D341Med (cell line): ENCODE measurements at places on chromosomes 11 and 22.

- DNase-seq, result no peak
Measured at GRCh38 chr11:2507945-2508749, 63.3 kb downstream of the KCNQ1 start.

- DNase-seq, result peak; percentile 79
Measured at GRCh38 chr11:17734986-17735817, 621 bp downstream of the KCNC1 start.

DNA sequence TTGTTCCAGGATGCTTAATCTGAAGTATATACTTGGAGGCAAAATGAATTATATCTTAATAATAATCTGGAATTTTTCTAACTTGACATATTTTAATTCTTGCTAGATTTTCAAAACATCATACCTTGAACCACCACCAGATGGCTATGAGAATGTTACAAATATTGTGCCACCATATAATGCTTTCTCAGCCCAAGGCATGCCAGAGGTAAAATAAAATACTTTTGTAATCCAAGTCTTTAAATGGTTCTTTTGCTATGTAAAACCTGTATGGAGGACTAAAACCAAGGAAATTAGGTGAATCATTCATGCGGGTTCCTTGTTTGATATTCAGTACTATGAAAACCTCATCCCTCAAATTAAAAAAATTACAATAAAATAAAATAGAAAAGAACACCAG is 14.4 kb downstream of the NAALAD2 start:
- DNase-seq, result no peak

DNA sequence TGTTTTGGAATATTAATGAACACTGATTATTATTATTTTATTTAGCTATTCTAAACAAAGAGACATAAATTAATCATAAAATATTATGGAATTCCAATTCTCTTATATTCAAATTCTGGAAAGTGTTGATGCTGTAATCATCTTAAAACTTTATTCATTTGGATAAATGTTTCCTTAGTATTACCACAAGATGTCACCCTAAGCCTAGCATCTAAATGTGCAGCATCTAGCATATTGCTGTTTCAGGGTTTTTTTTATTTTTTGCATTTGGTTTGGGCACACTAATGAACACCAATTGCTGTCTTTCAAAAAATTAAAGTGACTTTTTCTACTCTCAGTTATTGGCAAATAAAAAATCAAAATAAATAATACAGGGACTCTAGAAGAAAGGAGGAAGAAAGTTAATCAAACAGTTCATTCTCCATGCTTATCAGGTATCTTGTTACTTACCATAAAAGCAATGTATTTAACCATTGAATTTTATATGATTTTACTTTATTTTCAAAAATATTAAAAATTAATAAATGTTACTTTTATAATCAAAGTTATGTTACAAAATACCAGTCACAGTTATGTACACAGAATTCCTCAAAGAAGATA is 31.8 kb downstream of the DLG2 start:
- DNase-seq, result peak; percentile 43

- DNase-seq, result no peak
Measured at GRCh38 chr11:65844231-65844872, 10.6 kb downstream of the SNX32 start.

DNA sequence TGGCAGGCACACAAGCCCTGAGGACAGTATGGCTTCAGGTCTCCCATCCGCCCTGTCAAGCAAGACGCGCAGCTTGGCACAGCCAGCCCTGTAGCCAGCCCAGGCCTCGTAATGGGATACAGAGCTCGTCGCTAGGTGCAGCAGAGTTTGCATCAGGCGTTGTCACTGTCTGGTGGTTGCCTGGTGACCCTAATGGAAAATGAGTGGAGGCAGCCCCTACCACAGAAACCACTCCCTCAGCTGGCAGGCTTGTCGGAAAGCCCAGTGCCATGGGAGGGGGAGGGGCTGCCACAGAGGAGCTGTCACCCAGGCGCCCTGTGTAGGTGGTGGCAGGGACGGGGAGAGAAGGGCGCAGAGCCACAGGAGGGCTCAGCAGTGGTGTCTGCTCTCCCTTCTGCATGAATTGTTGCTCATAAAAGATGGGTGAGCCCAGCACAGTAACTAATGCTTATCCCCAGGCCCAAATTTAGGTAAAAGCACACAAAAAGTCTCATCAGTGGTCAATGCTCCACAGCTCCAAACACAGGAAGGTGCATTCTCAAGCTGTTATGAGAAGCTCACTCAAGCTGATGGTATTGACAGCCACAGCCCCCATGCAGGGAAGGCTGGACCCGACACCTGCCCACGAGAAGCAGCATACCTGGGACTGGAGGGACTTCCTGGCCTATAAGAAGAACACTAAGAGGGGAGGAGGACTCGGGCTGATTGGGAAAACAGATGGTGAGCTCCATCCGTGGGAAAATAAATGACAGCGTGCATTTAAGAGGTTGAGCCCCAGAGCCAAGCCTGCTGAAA is 164.6 kb downstream of the ETS1 start:
- no peak for DNase-seq

- DNase-seq, result no peak
Measured at GRCh38 chr22:21684492-21685163, 18.8 kb downstream of the PPIL2 start.

DNA sequence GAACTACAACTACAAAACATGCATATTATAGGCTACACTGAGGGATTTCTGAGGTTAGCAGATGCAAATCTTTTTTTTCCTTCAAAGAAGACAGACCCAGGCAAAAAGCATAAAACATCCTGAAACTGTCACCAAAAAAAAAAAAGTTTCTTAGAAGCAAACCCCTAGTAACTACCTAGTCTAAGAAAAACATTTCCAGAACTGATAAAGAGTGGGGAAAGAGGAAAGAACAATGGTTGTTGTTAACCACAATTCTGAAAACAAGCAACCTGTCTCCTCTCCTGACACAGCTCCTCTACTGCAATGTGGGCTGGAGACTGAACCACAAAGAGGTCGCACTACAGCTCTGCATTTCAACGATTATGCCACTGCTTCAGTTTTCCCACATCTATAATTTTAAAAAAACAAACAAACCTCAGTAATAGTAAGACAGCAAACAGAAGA is 15.0 kb downstream of the DENND5A start:
- DNase-seq, result no peak
